Tibial nerve (tissue), 4 donors: ENCODE measurements at places on chromosomes 1 and 21. TPM values are rescaled to one million over a fixed set of nuclear protein-coding genes. Genes with fewer than 3 reads are reported as not detected.

Gene IFNLR1
- 1.5 TPM for total RNA-seq

Gene S1PR1
- 43.7 TPM for total RNA-seq

Gene TFF3
- 6.5 TPM for total RNA-seq

Gene C1orf115
- 34.3 TPM for total RNA-seq

Gene SMPDL3B
- not detected for total RNA-seq

Gene DNM3
- total RNA-seq = 13.7 TPM

Gene C1QA
- 174 TPM for total RNA-seq

Gene GOLT1A
- not detected for total RNA-seq

Gene UMODL1
- total RNA-seq = not detected

DNA sequence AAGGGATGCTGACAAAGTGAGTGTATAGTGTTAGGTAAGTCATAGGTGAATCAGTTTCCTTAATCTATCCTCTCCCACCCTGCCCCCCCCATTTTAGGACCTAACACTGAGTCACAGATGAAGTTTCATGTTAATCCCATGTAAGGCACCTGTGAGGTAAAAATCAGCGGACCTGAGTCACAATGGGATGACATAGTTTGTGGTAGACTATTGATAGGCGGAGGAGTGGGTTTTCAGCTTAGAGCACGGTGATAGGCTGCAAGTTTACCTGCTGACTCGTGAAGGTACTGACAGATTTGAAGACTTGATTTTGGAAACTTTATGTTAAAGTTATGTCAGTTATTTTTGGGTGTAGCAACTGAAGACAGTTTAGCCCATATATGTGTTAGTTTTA, 1.7 kb downstream of the TOR1AIP1 start:
- DNase-seq = no peak
- peak overlapping the region; percentile 98 for H3K27ac ChIP-seq
- no peaks in the 10 kb centered on the region for H3K27me3 ChIP-seq
- H3K4me3 ChIP-seq = peak overlapping the region; percentile 62
- H3K4me1 ChIP-seq = peaks cover 66% of the 10 kb centered on the region
- H3K36me3 ChIP-seq = peaks cover 25% of the 10 kb centered on the region

DNA sequence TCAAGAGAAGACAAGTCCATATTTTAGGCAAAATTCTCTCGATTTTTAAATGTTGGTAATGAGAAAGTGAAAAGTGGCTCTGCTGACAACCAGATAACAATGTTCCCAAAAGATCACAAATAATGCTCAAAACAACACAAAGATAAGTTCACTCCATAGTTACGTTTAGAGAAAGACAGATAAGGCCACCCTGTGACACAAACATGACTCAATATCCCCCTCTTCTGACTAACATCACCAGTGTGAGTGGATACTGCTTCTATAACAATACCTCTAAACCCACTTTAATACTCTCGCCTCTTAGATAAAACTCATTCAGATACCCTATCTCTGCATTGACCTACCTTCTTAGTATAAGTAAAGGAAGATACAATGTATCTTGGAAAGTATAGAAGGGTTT, 51.2 kb upstream of the RGS7 start:
- no peaks in the 10 kb centered on the region for H3K27me3 ChIP-seq
- H3K36me3 ChIP-seq = no peaks in the 10 kb centered on the region
- DNase-seq = no peak
- no peaks in the 10 kb centered on the region for H3K4me1 ChIP-seq

DNA sequence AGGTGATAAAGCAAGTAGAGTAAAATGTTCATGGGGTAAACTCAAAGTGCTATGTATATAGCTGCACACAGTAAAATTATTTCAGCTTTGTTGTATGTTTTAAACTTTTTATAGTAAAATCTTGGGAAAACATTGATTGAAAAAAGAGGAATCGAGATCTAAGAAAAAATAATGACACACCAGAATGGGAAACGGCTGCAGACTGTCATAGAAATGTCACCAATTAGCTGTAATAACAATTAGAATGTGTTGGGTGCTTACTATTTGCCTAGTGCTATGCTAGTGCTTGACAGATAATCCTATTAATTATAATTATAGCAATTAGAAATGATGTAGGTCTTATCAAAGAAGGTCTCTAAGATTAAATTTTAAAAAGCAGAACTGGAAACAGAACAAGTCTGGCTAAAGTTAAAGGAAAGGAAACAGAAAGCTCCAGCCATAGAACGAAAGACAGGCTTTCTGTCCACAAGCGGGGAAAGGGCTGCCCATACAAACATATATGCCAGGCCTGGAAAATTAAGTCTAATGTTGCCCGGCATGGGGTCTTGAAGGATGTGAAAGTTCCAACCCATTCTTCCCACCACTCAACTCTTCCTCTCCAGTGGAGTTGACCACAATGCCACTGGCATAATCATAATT, 5.0 kb downstream of the PCNX2 start:
- no peak for DNase-seq
- no peaks in the 10 kb centered on the region for H3K36me3 ChIP-seq
- H3K27ac ChIP-seq = no peak overlapping the region
- H3K27me3 ChIP-seq = no peaks in the 10 kb centered on the region

- peak; percentile 79 for DNase-seq
- H3K36me3 ChIP-seq = no peaks in the 10 kb centered on the region
- H3K27me3 ChIP-seq = no peaks in the 10 kb centered on the region
- H3K4me1 ChIP-seq = peaks cover 5% of the 10 kb centered on the region
- H3K27ac ChIP-seq = no peak overlapping the region
Observed at GRCh38 chr1:211469938-211470529, 21.9 kb downstream of the RD3 start.

- no peak overlapping the region for H3K27ac ChIP-seq
- no peak for DNase-seq
- no peak overlapping the region for H3K4me3 ChIP-seq
- no peaks in the 10 kb centered on the region for H3K36me3 ChIP-seq
- H3K4me1 ChIP-seq = no peaks in the 10 kb centered on the region
- H3K27me3 ChIP-seq = no peaks in the 10 kb centered on the region
Observed at GRCh38 chr1:240217403-240217802, 125.7 kb downstream of the FMN2 start.

DNA sequence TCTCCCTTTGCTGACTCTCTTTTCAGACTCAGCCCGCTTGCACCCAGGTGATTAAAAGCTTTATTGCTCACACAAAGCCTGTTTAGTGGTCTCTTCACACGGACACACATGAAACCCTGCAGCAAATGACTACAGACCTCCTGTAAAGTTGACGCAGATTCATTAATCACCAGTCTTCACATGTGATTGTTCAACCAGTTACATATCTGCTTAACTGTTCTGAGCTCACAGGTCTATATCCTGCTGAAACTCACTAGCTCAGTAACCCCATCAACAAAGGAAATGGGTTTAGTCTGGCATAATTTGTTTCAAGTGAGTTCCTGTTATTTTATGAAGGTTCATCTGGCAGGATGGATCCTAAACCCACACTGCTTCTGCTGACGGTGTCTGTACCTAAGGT, 68.4 kb upstream of the GJA8 start:
- no peak overlapping the region for H3K4me3 ChIP-seq
- no peaks in the 10 kb centered on the region for H3K36me3 ChIP-seq
- DNase-seq = no peak

GRCh38 chr1:237542525-237543418, 347.9 kb downstream of the ZP4 start:
- no peak for DNase-seq
- no peak overlapping the region for H3K4me3 ChIP-seq
- H3K27me3 ChIP-seq = no peaks in the 10 kb centered on the region
- no peaks in the 10 kb centered on the region for H3K36me3 ChIP-seq
- no peak overlapping the region for H3K27ac ChIP-seq

DNA sequence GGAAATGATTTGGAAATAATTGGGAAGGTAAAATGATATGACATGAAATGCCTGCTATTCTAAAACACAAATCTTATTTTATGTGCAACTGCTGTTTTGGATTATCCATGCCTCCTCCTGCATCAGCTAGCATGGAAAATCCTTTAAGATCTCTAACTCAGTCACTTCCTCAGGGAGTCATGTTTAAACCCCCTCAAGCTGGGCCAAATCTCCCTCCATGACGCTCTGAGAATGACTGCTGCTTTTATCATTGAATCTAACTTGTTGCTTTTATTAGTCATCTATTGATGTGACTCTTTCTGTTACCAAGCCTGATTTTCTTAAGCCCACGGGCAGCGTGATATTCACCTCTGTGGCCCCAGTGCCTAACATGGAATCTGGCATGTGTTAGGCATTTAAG, 324.8 kb downstream of the DISC1 start:
- no peaks in the 10 kb centered on the region for H3K36me3 ChIP-seq
- no peak overlapping the region for H3K27ac ChIP-seq
- no peaks in the 10 kb centered on the region for H3K4me1 ChIP-seq
- DNase-seq = no peak

DNA sequence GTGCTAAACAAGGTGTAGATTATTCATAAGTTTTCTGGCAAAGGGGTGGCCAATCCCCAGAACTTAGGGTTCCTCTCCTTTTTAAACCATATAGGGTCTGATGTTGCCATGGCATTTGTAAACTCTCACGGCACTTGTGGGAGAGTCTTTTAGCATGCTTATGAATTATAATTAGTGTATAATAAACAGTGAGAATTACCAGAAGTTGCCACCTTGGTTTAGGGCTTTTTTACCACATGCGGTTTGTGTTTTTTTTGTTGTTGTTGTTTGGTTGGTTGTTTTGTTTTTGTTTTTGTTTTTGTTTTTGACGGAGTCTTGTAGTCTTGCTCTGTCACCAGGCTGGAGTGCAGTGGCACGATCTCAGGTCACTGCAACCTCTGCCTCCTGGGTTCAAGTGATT, 8.9 kb upstream of the LAX1 start:
- H3K36me3 ChIP-seq = no peaks in the 10 kb centered on the region
- H3K27me3 ChIP-seq = no peaks in the 10 kb centered on the region
- H3K4me3 ChIP-seq = no peak overlapping the region
- no peak for DNase-seq
- H3K27ac ChIP-seq = no peak overlapping the region
- no peaks in the 10 kb centered on the region for H3K4me1 ChIP-seq

- H3K27ac ChIP-seq = no peak overlapping the region
- H3K27me3 ChIP-seq = no peaks in the 10 kb centered on the region
- no peak overlapping the region for H3K4me3 ChIP-seq
- DNase-seq = no peak
- no peaks in the 10 kb centered on the region for H3K36me3 ChIP-seq
Observed at GRCh38 chr21:15080526-15080925, 15.7 kb upstream of the NRIP1 start.

- no peak for DNase-seq
- H3K4me3 ChIP-seq = no peak overlapping the region
- H3K27ac ChIP-seq = no peak overlapping the region
- no peaks in the 10 kb centered on the region for H3K4me1 ChIP-seq
- H3K36me3 ChIP-seq = no peaks in the 10 kb centered on the region
Observed at GRCh38 chr1:58660105-58660504, 39.8 kb downstream of the MYSM1 start.

GRCh38 chr1:244012202-244012601, 38.9 kb upstream of the ZBTB18 start:
- H3K27me3 ChIP-seq = no peaks in the 10 kb centered on the region
- no peak overlapping the region for H3K27ac ChIP-seq
- DNase-seq = no peak
- no peaks in the 10 kb centered on the region for H3K36me3 ChIP-seq

DNA sequence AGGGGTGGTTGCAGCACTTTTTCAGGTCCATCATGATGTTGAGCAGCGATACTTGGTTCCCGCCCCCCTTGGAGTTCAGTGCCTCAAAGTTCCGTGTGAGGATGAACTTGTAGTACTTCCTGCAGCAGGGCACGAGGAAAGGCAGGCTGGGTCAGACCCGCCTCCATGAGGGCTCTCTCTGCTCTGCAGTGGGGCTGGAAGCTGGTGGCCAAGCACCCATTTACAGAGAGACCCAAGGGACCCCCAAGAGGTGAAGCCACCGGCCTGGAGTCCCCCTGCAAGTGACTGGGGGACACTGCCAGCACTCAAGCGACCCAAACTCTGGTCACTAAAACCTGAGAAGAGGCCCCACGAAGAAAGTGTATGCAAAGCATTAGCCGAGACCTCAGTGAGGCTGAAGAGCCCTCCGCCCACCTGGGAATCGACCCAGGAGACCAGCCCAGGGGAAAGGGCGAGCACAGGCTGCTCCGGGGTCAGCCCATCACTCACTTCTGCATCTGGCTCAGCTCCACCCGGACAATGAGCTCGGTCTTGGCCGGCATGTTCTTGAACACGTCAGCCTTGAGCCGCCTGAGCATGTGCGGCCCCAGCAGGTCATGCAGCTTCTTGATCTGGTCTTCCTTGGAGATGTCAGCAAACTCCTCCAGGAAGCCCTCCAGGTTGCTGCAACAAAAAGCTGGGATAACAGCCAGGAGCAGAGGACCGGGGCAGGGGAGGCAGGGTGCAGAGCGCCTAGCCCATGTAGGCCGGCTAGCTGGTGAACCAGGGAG, 45.2 kb downstream of the CHD5 start:
- no peaks in the 10 kb centered on the region for H3K4me1 ChIP-seq
- H3K27ac ChIP-seq = no peak overlapping the region
- no peak for DNase-seq
- H3K36me3 ChIP-seq = no peaks in the 10 kb centered on the region
- H3K4me3 ChIP-seq = no peak overlapping the region
- no peaks in the 10 kb centered on the region for H3K27me3 ChIP-seq

GRCh38 chr1:108121358-108122143, 78.6 kb downstream of the SLC25A24 start:
- no peak for DNase-seq
- no peak overlapping the region for H3K27ac ChIP-seq
- no peaks in the 10 kb centered on the region for H3K36me3 ChIP-seq
- H3K27me3 ChIP-seq = no peaks in the 10 kb centered on the region
- no peak overlapping the region for H3K4me3 ChIP-seq

DNA sequence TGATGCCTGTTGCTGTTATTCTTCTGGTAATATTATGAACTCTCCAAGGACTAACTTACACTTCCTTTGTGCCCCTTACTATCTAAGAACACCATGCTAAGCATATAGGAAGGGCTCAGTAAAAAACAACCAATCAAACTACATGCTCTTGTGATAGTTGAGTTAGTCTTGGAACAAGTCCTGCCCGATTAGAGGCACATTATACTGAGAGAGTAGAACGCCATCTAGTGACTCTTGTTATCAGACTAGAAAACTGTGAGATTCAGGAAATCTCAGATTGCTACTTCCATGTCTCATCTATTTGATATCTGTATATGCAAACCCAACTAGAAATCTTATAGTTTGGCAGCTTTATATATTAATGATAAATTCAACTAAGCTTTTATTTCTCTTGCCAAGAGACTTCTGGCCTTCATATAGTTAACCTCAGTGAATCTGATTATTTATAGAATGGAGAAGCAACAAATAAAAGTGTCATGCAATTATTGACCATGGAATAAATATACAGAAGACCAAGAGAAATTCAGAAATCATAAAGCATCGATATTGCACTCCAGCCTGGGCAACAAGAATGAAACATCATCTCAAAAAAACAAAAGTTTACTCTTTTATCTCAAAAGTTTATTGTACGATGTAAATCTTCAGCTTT, 7.8 kb upstream of the SRRM1 start:
- H3K27ac ChIP-seq = no peak overlapping the region
- no peaks in the 10 kb centered on the region for H3K36me3 ChIP-seq
- no peak for DNase-seq
- no peak overlapping the region for H3K4me3 ChIP-seq
- no peaks in the 10 kb centered on the region for H3K27me3 ChIP-seq

- H3K27ac ChIP-seq = no peak overlapping the region
- no peak overlapping the region for H3K4me3 ChIP-seq
- no peaks in the 10 kb centered on the region for H3K27me3 ChIP-seq
- H3K36me3 ChIP-seq = no peaks in the 10 kb centered on the region
Observed at GRCh38 chr1:163824006-163824405, 502.3 kb downstream of the NUF2 start.
